ENCODE measurements at places on chromosomes 2 and 18. TPM values are rescaled to one million over a fixed set of nuclear protein-coding genes. Genes with fewer than 3 reads are reported as not detected.

The DOK6 gene
- total RNA-seq, result 0.20 TPM

The ADCYAP1 gene
- not detected for total RNA-seq

The AOX1 gene
- 3.5 TPM for total RNA-seq

The SPP2 gene
- total RNA-seq, result not detected

The PHOSPHO2 gene
- 7.2 TPM for total RNA-seq

The FBXO48 gene
- 1.3 TPM for total RNA-seq

The LTBP1 gene
- 28.5 TPM for total RNA-seq

The SIGLEC15 gene
- 0.13 TPM for total RNA-seq

The LMAN2L gene
- 17.6 TPM for total RNA-seq

The HAAO gene
- 5.3 TPM for total RNA-seq

The NT5C1B gene
- not detected for total RNA-seq

The IL36RN gene
- not detected for total RNA-seq

The ERBB4 gene
- 0.04 TPM for total RNA-seq

The KLHL14 gene
- total RNA-seq, result 1.0 TPM

The SH3RF3 gene
- total RNA-seq, result 0.46 TPM

The RAB17 gene
- total RNA-seq, result 31.9 TPM

The ANTXR1 gene
- total RNA-seq, result 37.3 TPM

The GREB1L gene
- total RNA-seq, result 2.7 TPM

The LONRF2 gene
- total RNA-seq, result 2.7 TPM

The RESP18 gene
- total RNA-seq, result not detected

The FNDC4 gene
- total RNA-seq, result 21.5 TPM

The KLHL41 gene
- total RNA-seq, result not detected
